Frontal cortex (tissue), 4 donors: ENCODE measurements at places on chromosomes 2 and 18.

DNA sequence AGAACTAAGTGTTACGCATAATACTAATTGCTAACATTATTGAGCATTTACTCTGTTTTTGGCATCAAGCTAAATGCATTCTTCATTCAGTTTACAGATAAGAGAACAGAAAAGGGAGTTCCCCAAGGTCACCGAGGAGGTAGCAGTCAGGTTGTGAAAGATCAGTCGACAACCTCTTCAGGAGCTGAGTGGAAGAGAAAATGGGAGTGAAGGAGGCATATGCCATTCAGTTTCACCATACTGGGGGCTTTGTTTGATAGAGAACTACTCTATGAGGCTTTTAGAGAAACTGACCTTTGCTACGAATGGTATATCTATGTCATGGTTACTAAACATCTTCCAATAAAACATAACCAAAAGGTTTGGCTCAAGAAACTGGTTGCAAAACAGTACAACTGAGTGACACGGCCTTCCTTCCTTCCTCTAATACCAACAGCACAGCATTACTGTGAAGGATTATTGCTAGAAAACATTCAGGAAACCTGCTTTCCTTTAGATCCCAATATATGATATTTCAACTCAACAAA lies 112.1 kb downstream of the RBMS1 start:
- DNase-seq = no peak

DNA sequence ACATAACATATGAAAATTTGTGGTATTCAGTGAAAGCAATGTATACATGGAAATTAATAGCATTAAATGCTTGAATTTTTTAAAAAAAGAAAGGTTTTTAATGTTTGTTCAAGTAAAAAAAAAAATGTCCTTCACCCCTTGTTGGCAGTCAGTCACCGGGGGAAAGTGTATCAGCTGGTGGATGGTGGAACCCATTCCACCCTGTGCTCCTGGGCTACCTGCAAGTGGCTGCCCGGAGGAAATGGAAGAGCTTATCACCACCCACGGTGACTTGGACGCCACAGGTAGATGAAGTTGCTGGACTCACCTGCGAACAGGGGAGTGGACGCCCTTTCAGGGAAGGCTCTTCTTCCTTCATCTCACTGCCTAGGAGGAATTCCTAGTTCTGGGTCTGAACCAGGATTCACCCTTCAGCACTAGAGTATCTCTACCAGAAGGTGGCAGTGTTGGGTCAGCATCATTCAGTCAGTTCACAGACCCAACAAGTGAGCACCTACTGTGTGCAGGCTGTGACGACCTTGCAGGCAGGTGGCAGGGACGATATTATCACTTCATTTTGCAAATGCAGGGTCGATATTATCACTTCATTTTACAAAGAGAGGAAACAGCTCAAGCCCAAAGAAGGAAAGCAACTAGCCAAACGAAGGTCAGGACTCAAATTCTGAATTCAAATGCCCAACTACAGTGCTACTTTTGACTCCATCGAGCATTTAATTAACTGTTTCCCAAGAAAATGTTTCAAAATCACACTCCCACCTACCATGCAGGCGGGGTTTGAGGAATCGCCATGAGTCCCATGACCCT lies 35.8 kb downstream of the CIB4 start:
- DNase-seq = no peak

DNA sequence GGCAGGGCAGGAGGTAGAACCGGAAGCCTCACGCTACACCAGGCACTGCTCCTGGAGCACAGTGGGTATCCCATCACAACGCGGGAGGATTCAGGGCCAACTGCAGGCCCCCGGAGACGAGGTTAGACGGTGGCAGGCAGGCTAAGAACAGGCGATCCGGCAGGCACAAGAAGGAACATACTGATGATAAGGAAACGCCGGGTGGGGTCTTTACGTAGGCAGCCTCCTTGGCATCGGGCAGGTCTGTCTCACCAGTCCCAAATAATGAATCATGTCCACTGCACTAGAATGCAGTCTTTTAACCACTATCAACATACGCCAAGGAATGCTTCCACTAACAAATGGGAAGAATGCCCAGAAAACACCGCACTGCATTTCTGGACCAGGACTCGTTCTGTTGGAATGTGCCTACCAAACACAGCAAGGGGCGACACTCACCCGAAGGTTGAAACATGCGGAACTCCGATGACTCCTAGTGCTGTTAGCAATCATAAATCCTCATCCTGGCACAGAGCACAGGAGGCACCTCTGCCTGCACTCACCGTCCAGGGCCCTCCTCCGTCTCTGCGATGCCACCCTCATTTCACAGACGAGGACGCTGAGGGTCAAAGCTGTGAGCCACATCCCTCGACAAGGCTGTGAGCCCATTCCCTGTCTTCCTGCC lies 35.2 kb downstream of the ZNF516 start:
- peak; percentile 47 for DNase-seq

GRCh38 chr2:129277585-129277981 lies 701.9 kb upstream of the RAB6C start:
- DNase-seq = no peak

GRCh38 chr18:63311118-63312018 lies 8.2 kb downstream of the BCL2 start:
- DNase-seq = no peak

DNA sequence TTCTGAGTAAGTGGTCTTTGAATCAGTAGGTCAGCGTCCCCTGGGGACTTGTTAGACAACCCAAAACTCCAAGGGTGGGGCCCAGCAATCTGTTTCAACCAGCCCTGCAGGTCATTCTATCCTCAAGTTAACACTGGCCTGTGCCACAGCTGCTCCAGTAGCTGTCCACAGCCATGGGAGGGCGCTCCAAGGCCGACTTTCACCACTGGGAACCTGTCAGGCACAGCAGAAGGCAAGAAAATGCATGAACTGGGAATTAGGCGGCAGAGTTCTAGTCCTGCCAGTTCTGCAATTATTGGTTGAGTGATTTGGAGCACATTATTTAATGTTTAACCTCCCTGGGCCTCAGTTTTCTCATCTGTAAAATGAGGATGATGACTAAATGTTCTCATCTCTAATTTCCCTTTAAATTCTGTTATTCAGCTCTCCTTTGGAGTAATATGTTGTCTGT lies 17.4 kb upstream of the MRPL33 start:
- no peak for DNase-seq
